ENCODE measurements at places on chromosomes 2 and 18. TPM values are rescaled to one million over a fixed set of nuclear protein-coding genes. Genes with fewer than 3 reads are reported as not detected.

- DNase-seq = no peak
Observed at GRCh38 chr2:140498360-140498759, 1632.5 kb downstream of the LRP1B start.

- no peak for DNase-seq
Observed at GRCh38 chr2:68730828-68731227, 3.8 kb upstream of the ARHGAP25 start.

GRCh38 chr2:217797165-217797564, 205.6 kb downstream of the TNS1 start:
- peak; percentile 26 for DNase-seq

GRCh38 chr18:11339188-11339775, 189.9 kb upstream of the PIEZO2 start:
- DNase-seq = no peak

DNA sequence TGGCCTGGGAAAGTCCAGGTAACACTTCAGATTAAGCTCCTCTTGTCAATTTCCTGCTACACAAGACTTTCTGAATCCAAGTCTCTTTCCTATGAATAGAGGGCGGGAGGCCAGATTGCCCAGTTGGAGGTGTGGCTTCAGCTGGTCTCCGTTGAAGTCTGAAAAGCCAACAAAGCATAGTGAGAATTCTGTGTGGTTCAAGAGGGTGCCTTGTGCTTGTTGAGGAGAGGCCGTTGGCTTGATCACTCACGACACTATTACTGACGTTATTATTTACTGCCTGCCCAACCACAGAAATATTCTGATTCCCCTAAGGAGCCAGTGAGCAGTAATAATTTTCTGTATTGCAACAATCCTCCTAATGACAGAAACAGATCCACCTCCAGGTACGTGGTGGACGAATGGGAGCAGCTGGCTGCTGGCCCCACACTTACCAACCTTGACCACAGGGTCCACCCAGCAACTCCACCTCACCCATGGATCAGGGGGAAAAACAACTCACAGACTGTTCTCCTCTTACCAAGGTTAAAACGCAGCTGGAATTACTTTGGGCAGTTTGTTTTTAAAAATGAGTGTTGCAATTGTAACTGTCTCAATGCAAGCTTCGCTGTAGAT, 21.9 kb downstream of the NRP2 start:
- no peak for DNase-seq

DNA sequence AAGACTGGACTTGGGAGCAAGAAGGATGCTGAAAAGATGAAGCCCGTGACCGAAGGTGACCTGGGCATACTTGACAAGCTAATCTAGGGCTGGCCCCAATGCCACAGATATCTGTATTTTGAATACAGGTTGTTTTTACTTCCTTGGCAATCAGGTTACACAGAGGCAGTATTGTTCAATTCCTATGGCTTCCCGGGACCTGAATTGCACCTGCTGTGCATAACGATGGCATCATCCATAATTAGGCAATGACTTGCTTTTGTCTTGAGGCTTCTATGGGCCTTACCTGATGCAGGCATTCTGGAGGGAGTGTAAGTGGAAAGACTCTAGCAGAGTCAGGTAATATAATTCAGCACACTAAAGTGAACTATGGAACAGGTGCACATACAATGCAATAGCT, 60.6 kb upstream of the CUL3 start:
- DNase-seq = no peak

- DNase-seq = no peak
Observed at GRCh38 chr2:47867205-47867604, 39.1 kb downstream of the FBXO11 start.

Gene RSAD2
- 2.4 TPM for total RNA-seq

- DNase-seq = no peak
Observed at GRCh38 chr2:146129231-146129630, 1609.3 kb upstream of the ZEB2 start.
